Thymus (tissue), 14 donors: ENCODE measurements at places on chromosomes 1 and 21. TPM values are rescaled to one million over a fixed set of nuclear protein-coding genes. Genes with fewer than 3 reads are reported as not detected.

GRCh38 chr1:199751506-199751905 lies 276.0 kb upstream of the NR5A2 start:
- DNase-seq: no peak

DNA sequence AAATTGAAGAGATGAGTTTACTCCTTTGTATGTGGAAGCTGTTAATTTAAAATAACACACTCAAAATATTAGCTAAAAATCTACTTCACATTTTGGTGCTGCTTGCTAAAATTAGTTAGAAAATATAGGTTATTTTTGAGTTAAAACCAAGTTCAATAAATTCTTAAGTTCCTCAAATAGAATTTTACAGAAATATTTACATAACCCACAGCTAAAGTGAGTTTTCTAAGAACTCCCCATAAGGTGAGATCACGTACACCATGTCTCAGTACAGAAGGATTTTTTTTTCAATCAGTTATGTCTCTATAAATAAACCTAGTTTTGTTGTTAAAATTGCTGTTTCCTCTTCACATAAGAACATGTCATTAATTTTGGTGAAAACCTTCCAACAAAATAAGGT lies 108.0 kb downstream of the SDCCAG8 start:
- no peak for DNase-seq

DNA sequence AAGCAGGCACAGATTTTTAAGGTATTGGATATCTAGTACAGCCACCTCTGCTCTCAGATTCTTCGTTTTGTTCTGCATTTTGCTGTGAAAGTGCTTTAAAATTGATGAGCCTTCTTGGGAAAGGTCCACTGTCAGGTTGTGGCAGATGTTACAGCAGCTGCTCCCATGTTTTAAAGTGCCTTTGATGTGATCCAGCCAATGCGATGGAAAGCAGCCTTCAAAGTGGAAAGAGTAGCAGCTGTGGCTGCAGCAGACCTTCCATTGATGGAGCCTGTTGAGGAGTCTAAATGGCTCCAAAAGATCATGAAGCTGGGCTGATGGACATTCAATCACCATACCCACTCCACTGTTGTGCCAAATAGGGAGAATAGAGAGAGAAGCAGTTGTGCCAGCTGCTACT lies 816.9 kb downstream of the PLA2G4A start:
- no peak for DNase-seq

- no peak for DNase-seq
Observed at GRCh38 chr1:66542811-66543767, 9.1 kb downstream of the SGIP1 start.

GRCh38 chr1:151501474-151501873 lies 9.7 kb upstream of the CGN start:
- DNase-seq: no peak

- no peak for DNase-seq
Observed at GRCh38 chr1:182174513-182174855, 113.0 kb upstream of the ZNF648 start.

- no peak for DNase-seq
Observed at GRCh38 chr1:24384251-24385090, 29.1 kb downstream of the STPG1 start.

- no peak for DNase-seq
Observed at GRCh38 chr1:166484871-166485270, 318.1 kb upstream of the FAM78B start.

DNA sequence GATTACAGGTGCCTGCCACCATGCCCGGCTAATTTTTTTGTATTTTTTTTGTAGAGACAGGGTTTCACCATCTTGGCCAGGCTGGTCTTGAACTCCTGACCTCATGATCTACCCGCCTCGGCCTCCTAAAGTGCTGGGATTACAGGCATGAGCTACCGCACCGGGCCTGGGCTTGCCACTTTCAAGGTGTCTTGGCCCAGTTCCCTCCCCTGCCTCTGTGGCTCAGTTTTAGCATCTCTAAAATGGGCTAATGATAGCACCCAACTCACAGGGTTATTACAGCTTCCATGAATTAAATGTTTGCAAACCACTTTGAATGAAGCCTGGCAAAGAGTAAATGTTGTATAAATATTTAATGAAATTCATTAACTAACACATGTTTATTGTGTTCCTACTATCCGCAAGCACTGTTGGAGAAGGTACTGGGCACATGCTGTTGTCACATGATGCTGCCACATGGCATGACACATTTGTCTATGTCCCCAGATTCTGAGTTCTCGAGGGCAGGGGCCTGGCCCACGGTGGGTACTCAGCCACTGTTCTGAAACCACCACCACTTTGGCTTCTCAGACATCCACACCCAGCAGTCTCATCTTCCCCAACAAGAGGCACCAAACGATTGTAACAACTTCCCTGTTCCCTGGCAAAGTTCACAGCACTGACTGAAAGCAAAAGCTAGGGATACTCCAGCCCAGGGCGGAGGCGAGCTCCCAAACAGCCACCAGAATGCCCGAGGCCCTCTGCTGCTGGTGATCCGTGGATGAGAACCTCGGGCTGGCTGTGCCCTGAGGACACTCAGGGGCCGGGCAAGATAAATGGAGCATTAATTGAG lies 9.7 kb downstream of the IFFO2 start:
- no peak for DNase-seq

GRCh38 chr1:8373581-8374241 lies 55.8 kb downstream of the SLC45A1 start:
- no peak for DNase-seq

DNA sequence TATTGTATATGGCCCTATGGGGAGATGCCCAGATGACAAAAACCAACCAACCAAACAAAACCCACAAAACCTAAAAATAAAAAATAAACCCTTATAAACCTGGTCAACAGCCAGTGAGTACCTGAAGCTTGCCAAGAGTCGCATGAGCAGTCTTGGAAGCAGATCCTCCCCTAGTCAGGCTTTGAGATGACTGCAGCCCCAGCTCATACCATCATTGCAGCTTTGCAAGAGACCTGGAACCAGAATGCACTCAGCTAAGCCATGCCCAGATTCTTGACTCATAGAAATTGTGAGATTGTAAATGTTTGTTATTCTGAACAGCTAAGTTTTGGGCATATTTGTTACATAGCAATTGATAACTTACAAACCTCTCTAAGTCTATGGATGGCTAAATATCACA lies 326.8 kb downstream of the HLX start:
- no peak for DNase-seq

DNA sequence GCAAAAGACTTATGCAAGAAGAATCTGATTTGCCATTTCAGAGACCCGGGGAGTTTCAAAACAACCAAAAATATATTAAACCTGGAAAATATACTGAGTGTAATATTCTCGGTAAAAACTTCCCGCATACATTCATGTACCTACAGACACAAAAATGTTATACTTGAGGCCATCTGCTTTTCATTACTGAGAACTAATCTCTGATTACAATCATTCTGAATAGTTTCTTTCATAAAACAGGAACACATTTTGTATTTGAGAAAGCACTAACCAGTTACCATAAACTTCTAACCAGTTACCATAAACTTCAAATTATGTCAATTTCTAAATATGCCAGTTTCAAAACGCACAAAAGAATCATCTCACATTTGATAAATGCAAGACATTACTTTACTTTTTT lies 7.8 kb downstream of the ZNHIT6 start:
- DNase-seq: no peak

DNA sequence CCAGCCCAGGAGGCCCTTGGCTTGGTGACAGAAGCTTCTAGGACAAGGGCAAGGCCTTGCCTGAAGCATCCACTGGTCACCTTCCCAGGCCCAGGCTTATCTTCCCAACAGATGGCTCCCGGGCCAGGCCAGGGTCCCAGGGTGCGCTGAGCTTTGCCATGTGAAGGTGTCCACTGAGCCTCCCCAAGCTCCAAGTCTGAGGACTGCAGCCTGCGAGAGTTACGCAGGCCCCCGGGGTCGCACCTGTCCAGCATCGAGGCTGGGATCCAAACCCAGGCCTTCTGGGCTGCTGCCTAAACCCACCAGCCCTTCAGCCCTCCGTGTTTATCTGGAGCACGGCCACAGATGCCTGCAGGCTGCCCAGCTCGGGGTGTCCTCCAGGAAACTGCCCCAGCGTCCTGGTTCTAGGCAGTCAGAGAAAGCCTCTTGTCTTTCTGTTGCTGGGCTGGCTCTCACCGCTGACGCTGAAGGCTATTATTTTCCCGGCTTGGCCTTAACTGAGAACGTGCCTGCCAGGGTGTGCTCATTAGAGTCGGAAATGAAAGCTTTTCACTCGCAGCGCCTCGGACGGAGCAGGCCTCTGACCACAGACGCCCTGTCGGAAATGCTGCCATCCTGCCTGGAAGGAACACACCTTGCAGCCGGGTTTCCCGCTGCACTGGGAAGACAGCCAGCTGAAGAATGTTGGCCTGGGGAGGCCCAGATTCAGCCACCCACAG lies 71.4 kb downstream of the MEGF6 start:
- no peak for DNase-seq

- DNase-seq: no peak
Observed at GRCh38 chr1:211487082-211487481, 4.9 kb downstream of the RD3 start.

- no peak for DNase-seq
Observed at GRCh38 chr21:29053656-29054055, 19.8 kb downstream of the CCT8 start.

GRCh38 chr1:244383278-244383884 lies 68.3 kb downstream of the ADSS2 start:
- no peak for DNase-seq

DNA sequence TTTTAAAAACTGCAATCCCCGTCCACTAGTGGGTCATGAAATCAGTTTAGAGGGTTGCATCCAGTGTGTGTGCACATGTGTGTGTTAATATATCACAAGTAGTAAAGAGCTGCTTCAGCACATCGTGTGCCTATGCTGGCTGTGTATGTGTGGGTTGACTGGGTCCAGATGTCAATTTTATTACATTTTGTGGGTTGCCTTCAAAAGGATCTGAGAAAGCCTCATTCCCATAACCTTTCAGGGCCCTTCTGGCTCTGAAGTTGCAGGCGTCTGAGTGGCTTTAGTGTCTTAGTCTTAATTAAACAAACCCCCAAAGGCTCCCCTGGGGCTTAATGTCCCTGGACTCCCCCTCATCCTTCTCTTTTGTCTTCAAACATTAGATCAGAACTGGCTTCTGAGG lies 19.8 kb downstream of the PLA2G2D start:
- no peak for DNase-seq

- no peak for DNase-seq
Observed at GRCh38 chr1:240004086-240004749, 87.5 kb upstream of the FMN2 start.

DNA sequence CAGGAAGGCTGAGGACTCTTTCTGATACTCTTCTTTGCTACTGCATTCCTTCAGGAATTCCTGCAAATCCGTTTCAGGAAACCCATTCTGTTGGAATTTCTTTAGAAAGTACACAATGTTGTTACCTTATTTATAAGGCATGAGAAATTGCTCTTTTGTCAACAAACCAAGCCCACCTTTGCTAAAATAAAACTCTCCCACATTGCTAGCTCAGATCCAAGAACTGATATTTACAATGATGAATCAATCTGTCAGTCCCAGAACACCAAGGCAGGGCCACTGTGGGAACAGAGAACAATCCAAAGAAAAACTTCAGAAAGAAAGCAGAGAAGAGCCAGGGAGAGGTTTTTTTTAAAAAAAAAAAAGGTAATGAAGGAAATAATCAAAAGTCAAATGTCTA lies 36.6 kb upstream of the LPAR3 start:
- DNase-seq: no peak

DNA sequence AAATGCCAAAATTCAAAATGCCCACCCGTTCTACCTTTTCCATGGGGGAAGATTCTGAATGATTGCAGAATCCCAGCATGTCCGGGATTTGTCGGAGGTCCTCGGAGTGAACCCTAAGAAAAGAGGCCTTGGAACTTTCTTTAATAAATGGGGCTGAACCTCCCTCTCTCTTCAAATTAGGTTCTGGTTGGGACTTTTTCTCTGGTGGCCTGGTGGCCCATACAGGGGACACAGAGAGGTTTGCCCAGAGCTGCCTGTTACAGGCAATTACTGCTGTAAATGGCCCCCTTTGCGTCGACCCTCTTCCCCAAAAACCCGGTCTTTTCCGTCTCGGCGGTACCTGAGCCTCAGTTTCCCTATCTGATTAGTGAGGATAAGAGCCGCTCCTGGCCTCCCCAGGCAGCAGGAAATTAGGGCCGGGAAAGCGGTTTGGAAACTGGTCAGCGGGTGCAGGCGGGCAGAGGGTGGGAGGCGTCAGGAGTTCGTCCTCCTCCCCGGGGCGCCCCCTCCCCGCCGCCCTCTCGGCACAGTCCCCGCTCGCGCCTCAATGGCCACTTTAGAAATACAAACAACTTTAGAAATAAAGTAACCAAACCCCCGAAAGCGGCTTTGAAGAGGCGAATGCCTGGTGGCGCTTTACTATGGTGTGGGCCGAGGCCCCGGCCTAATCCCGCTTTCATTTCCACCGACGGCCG lies 15.6 kb downstream of the PAX7 start:
- DNase-seq: no peak

GRCh38 chr1:2801535-2802291 lies at the start of gene TTC34:
TTC34 (minus strand) TSS chr1:2801693; CDS start chr1:2800827, 866 bp downstream.
- DNase-seq: no peak

- DNase-seq: no peak
Observed at GRCh38 chr1:193308438-193308837, 122.0 kb upstream of the B3GALT2 start.

DNA sequence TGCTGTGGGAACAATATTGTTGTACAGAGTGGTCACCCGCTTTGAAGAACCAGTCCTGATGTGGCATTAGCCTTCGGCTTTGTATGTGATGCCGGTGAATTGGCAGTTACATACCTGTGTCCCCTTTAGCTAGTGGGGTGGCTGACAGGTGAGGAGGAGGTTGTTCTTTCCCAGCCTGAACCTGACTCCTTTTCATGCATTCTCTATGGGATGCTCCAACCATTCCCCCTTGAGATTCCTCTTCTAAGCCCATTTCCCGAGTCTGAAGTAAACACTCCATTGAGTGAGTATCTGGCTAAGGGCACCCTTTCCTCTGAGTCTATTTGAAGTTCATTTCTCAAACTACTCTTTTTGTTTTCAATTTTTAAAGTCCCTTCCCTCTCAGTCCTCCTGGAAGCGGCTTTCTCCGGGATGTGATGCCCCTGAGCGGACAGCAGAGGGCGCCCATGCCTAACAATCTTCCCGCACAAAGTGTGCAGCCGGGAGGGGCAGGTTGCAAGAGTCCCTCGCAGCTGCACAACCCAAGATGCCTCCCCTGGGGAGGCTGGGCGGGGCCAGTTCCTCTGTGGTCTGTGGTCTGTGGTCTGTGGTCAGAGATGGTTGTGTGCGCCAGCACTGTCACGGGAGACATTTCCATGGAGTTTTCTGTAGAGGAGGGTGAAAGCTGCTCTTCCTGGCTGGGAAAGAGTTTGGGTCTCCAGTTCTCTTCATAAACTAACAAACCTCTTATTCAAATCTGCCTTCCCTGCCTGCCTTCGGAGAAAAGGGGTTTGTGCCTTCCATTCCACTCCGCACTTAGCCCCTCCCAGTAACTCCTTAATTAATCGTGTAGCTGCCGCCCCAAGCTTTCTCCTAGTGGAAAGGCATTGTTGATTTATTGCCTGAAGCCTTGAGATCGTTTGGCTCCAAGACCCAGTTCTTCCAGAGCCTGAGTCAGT lies 36.4 kb upstream of the LMX1A start:
- DNase-seq: peak; percentile 76

THEMIS2 gene
- 17.2 TPM for total RNA-seq

LRP8 gene
- total RNA-seq: 4.5 TPM

F11R gene
- total RNA-seq: 28.3 TPM

SYF2 gene
- total RNA-seq: 86.6 TPM

GPR3 gene
- total RNA-seq: 0.09 TPM

NR1I3 gene
- total RNA-seq: not detected

SLAMF1 gene
- total RNA-seq: 46.6 TPM

LRRC39 gene
- total RNA-seq: 1.7 TPM

SPRR2E gene
- total RNA-seq: not detected

SLC5A9 gene
- total RNA-seq: 0.05 TPM

CHD5 gene
- total RNA-seq: 0.28 TPM

CADM3 gene
- 0.42 TPM for total RNA-seq

IGSF5 gene
- total RNA-seq: 0.66 TPM

SPEN gene
- 16.3 TPM for total RNA-seq

TMEM269 gene
- 0.05 TPM for total RNA-seq
